Fibroblast of lung (primary cell): ENCODE measurements at places on chromosomes 2 and 18. TPM values are rescaled to one million over a fixed set of nuclear protein-coding genes. Genes with fewer than 3 reads are reported as not detected.

The RAB31 gene
- 26.2 and 29.6 TPM in 2 replicates for total RNA-seq

The HNMT gene
- 139 and 163 TPM in 2 replicates for total RNA-seq

The RNF125 gene
- total RNA-seq, result 0.26 and 0.33 TPM in 2 replicates

The CPSF3 gene
- total RNA-seq, result 46.2 and 53.0 TPM in 2 replicates

The PROM2 gene
- total RNA-seq, result 0.26 and 0.33 TPM in 2 replicates
